ENCODE measurements at places on chromosomes 16 and 17.

- no peak for DNase-seq
Observed at GRCh38 chr17:47694581-47695428, 844 bp downstream of the TBKBP1 start.

- peak; percentile 28 for DNase-seq
Observed at GRCh38 chr17:81427173-81428120, 32.2 kb downstream of the BAHCC1 start.

GRCh38 chr17:79036596-79036995 is 12.6 kb downstream of the C1QTNF1 start:
- DNase-seq, result no peak

GRCh38 chr17:77580531-77581270 is 377.8 kb upstream of the TNRC6C start:
- DNase-seq, result no peak

GRCh38 chr16:67339453-67339852 is 12.8 kb downstream of the LRRC36 start:
- no peak for DNase-seq

Measured in amygdala (tissue), 56 donors.